Stimulated activated CD8-positive, alpha-beta memory T cell treated with anti-CD3 and anti-CD28 coated beads, Interleukin-4, amount 100 ng/mL, for 4 hours (primary cell): ENCODE measurements at places on chromosomes 16 and 17.

GRCh38 chr16:10113248-10113647, 69.0 kb downstream of the GRIN2A start:
- no peak for DNase-seq

GRCh38 chr17:82577300-82577699, 57.8 kb downstream of the FOXK2 start:
- no peak for DNase-seq

DNA sequence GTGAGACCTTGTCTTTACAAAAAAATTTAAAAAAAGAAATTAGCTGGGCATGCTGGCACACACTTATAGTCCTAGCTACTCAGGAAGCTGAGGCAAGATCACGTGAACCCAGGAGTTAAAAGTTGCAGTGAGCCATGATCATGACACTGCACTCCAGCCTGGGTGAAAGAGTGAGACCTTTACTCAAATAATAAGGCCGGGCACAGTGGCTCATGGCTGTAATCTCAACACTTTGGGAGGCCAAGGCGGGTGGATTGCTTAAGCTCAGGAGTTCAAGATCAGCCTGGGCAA, 11.5 kb upstream of the RIPOR1 start:
- no peak for DNase-seq

GRCh38 chr16:76360404-76360803, 83.2 kb downstream of the CNTNAP4 start:
- DNase-seq, result no peak

GRCh38 chr17:69898601-69899000, 176.4 kb upstream of the KCNJ16 start:
- no peak for DNase-seq

- peak; percentile 31 for DNase-seq
These were observed at the start of gene MTMR4 for GRCh38 chr17:58513965-58514769. Gene MTMR4 (minus strand): TSS chr17:58514638. CDS start chr17:58514407, 231 bp downstream.

- DNase-seq, result no peak
These were observed 26.7 kb upstream of the POLR3E start for GRCh38 chr16:22270525-22270924.

GRCh38 chr17:48612854-48613691, 2.0 kb downstream of the HOXB8 start:
- DNase-seq, result no peak

GRCh38 chr17:381516-381915, 28.9 kb upstream of the RPH3AL start:
- no peak for DNase-seq

GRCh38 chr16:72138064-72138572, 33.8 kb downstream of the PMFBP1 start:
- no peak for DNase-seq

DNA sequence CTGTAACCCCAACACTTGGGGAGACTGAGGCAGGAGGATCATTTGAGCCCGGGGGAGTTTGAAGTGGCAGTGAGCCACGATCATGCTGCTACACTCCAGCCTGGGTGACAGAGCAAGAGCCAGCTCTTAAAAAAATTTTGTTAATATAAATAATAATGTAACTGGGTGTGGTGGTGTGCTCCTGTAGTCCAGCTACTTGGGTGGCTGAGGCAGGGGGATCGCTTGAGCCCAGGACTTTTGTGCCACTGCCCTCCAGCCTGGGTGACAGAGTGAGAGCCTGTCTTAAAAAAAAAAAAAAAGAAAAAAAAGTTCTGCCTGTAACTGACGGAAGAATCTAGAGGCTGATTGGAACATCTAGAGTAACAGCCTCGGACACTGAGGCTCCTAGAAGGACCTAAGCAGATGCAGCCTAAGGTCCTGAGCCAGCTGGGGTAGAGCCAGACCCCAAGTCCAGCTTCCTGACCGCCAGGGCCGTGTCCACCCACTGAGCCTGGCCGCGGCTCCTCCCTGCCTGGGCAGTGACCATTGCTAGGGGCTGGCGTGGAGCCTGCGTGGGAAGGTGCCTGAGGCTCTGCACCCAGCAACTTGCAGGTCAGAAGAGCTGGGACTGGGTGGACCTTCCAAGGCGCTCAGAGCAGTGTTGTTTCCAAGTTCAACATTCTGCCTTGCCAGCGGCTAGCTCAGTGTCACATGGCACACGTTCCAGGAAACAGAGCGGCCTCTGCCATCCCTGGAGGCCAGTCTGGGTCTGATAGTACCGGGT, 209.4 kb upstream of the CIBAR2 start:
- no peak for DNase-seq

- no peak for DNase-seq
These were observed 684 bp upstream of the APPBP2 start for GRCh38 chr17:60526726-60527125.

- no peak for DNase-seq
These were observed 27.5 kb downstream of the OMG start for GRCh38 chr17:31269578-31269983.

DNA sequence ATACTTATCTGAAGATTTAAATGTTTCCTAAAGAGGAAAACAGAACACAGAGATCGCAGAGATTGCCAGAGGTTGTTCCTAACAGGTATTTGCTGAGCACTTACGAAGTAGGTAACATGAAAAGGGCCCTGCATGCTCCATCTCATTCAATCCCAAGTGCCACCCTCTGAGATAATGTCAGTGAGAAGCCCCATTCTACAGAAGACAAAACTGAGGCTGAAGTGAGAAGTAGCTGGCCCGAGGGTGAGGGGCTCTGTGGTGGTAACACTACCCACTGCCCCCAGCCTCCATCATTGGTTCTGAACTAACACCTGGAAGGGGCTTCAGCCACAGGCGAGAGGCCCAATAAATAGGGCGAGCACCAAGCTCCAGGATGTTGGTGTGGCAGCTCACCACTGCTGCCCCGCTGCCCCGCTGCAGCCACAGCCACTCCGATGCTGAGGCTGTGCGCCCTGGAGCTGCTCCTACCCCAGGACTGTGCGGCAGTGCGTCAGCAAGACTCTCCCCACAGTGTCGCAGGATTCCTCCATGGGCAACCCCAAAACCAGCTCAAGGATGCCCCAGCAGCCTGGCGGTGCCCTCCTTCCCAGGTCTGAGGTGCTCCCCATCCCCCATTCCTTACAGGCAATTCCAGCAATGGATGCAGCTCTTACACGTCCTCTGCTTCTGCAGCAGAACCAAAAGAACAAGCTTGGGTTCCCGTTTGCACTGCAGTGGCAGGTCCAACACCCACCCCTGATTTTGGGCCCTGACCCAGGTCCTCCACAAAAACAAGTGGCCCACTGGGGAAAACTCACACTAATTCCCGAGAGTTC, 10.3 kb downstream of the FLCN start:
- no peak for DNase-seq

DNA sequence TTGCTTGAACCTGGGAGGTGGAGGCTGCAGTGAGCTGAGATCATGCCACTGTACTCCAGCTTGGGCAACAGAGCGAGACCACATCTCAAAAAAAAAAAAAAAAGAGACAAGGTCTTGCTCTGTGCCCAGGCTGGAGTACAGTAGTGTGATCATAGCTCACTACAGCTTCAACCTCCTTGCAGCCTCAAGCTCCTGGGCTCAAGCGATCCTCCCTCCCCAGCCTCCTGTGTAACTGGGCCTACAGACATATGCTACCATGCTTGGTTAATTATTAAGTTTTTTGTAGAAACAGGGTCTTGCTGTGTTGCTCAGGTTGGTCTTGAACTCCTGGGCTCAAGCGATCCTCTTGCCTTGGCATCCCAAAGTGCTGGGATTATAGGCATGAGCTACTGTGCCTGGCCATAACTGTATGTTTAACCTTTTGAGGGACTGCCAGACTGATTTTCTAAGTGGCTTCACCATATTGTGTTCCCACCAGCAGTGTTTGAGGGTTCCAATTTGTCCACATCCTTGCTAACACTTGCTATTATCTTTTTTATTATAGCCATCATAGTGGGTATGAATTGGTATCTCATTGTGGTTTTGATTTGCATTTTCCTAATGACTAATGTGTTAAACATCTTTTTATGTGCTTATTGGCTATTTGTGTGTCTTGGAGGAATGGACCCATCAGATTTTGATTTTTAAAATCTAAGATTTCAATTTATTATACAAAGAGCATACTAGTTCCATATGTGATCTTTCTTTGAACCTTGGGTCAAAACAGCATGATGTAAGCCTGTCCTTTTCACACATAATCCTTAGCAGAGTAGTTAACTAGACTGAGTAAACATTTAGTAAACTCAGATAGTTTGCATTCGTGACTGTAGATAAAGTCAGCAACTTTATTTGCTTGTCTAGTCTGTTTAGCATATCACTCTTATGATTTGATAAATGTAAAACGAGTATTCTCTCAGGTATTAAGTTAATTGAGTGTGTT, 38.1 kb upstream of the KPNB1 start:
- no peak for DNase-seq

DNA sequence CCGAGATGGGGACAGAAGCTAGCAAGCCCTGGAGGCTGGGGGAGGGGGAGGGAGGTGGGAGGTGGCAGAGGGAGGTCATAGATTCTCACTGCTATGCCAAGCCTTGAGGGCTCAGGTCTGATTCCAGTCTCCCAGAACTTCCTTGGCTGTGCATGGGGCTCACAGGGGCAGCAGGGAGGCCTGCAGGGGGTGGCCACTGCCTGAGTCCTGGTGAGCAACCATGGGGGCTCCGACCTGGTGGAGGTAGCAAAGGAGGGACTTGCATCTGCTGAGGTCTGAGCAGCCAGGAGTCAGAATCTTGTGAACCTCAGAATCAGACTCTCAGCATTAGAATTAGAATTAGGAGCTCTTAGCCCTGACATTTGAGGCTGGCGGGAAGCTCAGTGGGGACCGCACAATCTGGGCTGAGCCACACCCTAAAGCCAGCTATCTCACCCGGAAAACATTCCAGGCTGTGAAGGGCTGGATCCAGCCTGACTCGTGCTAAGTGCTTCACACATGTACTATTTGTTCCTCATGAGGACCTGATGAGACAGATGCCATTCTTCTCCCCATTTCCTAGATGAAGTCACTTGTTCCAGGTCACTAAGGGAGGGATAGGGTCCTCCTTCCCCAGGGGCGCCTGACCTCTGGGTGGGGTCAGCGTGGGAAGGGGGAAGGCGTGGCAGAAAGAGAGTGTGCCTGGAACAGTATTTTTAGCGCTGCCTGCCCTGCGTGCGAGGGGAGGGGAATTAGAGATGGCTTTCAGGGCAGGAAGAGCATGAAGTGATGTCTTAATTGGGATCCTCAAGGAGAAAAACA, 17.3 kb upstream of the KCNJ12 start:
- no peak for DNase-seq

GRCh38 chr17:4497101-4497824, 1.4 kb upstream of the SPNS2 start:
- no peak for DNase-seq

DNA sequence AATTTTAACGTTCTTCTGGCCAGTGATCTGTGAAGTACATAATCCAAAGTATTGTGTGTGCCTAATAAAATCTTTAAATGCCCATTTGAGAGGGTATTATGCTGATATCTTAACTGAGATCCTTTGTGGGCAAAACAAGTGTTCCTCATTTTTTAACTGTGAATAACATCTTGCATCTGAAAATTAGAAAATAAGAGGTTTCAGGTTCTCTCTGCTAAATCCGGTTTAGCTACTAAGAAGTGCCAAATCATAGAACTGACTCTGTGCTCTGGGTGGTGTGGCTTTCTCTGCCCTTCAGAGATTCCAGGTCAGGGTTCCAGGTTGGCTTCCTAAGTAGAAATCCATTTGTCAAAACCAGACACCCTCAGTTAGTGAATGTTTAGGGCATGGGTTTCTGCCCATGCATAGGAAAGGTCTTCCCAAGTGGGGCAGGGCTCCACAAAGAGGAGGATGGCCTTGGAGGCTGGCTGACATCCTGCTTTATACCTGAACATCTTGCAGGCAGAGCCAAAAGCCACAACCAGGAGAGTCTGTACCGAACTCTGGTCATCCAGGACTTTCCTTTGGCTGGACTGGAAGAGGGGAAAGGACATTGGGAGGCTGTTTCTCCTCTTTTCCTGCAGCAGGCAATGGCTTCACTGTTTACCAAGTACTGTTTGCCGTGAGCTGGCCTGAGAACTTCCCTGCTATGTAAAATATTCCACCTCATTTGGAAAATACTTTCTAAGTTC, 8.5 kb downstream of the ALDH3A2 start:
- no peak for DNase-seq

DNA sequence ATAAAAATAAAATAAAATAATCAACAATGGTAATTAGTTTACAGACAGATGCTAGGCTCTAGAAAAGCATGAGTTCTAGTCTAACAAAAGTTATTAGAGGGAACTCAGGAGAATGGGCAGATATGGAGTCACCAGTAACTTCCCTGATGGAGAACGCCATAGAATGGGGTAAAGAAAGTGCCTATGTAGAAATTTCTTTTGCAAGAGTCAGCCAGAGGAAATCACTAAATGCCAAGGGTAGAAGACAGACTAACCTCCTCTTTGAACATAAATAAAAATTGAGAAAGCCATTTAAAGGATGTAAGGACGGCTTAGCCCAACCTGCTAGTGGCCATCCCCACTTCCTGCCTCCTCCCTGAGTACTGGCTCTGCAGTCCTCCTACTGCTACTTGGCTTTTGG, 141.6 kb downstream of the VPS53 start:
- DNase-seq, result no peak

GRCh38 chr17:47687748-47688147, 6.2 kb upstream of the TBKBP1 start:
- DNase-seq, result no peak

DNA sequence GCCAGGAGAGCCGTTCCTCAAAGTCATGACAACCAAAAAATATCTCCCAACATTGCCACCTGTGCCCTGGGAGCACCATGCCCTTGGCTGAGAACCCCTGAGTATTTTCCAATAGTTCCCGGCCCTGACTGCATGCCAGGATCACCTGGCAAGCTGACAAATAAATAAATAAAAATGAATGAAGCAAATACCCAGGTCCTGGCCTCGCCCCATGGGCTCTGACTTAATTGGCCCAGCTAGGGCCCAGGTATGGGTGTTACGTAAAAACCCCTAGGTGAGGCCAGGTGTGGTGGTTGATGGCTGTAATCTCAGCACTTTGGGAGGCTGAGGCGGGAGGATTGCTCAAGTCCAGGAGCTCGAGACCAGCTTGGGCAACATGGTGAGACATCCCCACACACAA, 2.7 kb upstream of the C16orf74 start:
- DNase-seq, result no peak

DNA sequence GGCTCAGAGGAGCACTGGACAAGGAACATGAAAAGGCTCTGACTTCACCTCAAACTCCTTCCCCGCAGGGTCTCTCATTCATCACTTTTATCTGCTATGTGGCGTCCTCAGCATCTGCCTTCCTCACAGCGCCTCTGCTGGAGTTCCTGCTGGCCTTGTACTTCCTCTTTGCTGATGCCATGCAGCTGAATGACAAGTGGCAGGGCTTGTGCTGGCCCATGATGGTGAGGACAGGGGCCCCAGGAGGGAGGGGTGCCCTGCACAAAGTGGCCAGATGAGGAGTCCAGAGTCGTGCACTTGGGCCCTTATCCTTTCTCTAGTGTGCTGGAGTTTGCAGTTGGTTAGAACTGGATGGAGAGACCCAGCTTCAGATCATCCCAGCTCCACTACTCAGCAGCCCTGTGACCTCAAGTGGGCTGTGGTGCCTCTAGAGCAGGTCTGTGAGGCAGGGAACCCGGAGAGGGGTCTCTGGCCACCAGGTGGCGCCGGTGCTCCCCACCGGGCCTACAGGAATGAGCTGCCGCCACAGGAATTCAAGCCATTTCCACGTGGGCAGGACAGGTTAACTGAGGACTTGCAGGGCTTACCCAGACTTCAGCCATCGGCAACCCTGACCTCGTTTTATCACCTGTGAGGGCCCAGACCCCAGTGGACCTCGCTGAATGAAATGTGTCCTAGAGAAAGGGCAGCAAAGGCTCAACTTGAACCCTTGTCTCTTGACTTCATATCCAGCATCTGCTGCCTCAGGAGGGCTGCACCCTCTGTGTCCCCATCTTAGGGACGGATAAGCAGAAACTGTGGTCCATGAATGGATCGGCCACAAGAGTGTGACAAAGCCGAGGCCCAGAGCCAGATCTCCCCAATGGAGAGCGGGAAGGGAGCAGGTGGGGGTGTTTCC, 4.0 kb downstream of the CMTM3 start:
- DNase-seq, result peak; percentile 69
